ENCODE measurements at places on chromosomes 1 and 21. TPM values are rescaled to one million over a fixed set of nuclear protein-coding genes. Genes with fewer than 3 reads are reported as not detected.

Gene C4BPB
- total RNA-seq = 0.24 TPM

Gene HSPA6
- total RNA-seq = 1.9 TPM

Gene CRNN
- total RNA-seq = not detected

Gene NIBAN1
- total RNA-seq = 351 TPM

Gene SPSB1
- total RNA-seq = 12.9 TPM

Gene SPRR4
- total RNA-seq = not detected

Gene RBM34
- 48.8 TPM for total RNA-seq

Gene EYA3
- 15.9 TPM for total RNA-seq

Gene HUNK
- total RNA-seq = 0.73 TPM

Gene PBX1
- total RNA-seq = 52.2 TPM

Gene SH3D21
- total RNA-seq = 3.3 TPM

Gene CGN
- total RNA-seq = 0.19 TPM

Gene GPR37L1
- total RNA-seq = not detected

Gene PRRX1
- total RNA-seq = 124 TPM

GRCh38 chr1:239826211-239826610, 265.5 kb upstream of the FMN2 start:
- no peak for DNase-seq

GRCh38 chr1:234871710-234872271, 256.8 kb downstream of the TOMM20 start:
- no peak for DNase-seq

DNA sequence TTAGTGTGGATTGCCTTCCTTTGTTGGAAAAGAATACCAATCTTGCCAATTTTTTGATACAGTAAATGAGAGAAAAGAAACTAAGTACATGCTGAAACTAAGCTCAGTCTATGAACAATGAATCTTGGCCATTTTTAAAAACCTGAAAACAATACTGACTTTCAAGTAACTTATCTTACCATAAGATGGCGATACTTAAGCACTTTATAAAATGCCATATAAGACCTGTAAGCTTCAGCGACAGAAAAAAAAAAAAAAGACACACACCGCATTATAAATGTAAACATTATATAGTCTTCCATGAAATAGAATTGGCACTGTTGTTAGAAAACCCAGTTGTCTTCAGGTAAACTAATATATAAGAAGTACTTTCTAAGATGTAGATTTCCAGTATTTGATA, 3.0 kb downstream of the OLFM3 start:
- no peak for DNase-seq

DNA sequence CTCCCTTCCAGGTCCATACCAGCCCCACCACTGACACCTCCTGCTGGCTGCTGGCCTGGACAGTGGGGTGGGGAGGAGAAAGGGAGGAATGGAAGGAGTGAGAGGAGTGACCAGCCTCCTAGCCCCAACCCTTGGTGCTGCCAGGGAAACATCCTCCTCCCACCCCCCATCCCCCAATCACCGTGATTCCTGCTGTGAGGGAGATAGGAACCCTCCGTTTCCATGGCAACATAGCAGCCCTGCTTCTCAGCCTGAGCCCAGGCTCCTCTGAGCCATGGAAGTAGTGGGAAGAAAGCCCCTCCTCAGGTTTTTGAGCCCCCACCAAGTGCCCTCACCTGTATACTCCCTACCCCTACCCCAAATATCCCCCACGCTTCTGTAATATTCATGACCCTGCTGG, 44.4 kb upstream of the SCMH1 start:
- no peak for DNase-seq

- DNase-seq = no peak
Observed at GRCh38 chr1:38917337-38917736, 24.3 kb downstream of the RHBDL2 start.

DNA sequence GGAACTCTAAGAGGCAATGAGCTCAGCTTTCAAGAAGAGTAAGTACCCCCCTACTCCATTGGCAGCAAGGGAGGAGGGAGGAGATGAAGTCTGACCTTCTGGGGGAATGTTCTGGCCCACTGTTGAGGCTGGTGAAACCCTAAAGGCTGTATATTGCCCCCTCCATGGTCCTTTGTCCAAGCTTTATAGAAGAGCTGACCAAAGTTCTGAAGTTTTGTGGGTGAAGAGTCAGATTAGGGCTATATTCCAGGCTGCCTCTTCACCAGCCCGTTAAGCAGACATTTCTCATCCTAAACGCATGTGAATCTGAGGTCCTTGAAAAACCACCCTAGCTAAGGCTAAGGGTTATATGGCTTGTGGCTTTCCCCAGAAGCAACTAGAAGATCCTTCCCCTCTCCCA, 1.4 kb downstream of the C1orf94 start:
- DNase-seq = no peak

DNA sequence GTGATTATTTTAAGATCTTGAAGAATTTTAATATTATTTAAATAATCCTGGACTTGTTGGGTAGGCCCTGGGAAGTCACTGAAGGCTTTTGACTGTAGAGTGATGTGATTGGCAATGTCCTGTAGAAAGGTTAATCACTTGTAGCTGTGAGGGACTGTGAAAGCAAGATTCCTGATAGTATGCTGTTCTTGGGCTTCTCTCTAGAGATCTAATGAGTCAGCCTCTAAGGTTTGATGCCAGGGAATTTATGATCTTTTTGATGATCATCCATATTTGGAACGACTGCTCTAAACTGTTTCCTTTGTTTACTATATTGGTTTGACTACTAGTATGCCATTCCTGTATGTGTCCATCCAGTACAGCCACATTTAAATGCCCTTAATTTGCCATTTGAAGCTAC, 56.5 kb downstream of the CAMSAP2 start:
- no peak for DNase-seq

DNA sequence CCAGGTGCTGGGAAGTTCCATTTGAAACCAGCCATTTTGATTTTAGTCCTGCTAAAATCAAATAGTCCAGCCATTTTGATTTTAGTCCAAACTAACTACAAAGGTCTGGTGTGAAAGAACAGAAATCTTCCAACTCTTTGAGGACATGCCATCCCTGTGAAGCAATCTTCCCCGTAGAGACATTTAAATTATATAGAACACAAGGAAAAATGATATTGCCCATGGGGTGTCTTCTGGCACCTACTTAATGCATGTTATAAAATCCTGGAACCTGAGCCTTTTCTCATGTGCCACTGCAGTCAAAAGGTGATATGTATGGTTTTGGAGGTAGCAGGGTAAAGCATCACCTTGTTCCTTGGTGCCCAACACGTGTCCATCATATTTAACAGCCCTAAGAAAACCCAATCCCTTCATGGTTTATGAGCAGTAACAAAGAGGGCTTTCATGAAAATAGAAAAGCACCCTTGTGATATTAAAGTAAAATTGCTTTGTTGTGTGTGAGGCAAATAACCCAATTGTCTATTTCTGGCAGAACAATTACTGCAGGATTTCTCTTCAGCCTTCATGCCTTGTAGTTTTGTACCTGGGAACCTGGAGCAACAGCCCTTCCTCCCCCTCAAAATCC, 26.3 kb downstream of the ANGPTL7 start:
- no peak for DNase-seq

DNA sequence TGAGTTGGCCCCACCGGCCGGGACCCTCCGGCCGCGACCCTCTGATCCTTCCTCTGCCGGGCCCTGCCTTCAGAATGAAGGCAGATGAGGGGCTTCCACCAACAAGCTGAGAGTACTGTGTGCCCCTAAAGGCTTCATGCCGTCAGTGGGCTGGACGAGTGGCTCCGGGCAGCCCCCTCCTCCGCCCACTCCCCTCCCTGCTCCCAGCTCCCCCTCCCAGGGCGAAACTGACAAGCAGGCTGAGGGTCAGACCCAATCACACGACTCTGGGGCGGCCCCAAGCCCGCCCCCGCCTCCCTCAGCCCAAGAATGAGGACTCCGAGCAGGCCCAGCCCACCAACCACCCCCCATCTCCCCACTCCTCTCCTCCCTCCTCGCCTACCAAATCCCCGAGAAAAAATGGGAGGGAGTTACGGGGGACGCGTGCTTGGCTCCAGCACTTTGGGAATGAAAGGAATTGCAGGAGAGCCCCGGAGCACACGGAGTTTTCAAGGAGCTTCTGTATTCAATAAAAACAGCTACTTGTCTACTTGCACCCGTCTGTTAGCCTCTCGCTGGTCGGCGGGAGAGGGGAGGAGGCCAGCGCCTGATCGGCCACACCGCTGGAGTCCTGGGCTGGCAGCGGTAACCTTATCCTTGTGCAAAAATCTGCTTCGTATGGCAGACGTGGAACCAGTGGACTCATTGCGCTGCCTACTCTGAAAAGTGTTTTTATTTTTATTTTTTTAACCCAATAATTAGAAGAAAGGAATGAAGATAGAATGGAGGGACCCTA, at the start of gene COL11A1:
Gene COL11A1 (minus strand): TSS at position 147 of the 775 bp plus-strand sequence. CDS start 344 bp downstream, outside the sequence.
- DNase-seq = no peak

DNA sequence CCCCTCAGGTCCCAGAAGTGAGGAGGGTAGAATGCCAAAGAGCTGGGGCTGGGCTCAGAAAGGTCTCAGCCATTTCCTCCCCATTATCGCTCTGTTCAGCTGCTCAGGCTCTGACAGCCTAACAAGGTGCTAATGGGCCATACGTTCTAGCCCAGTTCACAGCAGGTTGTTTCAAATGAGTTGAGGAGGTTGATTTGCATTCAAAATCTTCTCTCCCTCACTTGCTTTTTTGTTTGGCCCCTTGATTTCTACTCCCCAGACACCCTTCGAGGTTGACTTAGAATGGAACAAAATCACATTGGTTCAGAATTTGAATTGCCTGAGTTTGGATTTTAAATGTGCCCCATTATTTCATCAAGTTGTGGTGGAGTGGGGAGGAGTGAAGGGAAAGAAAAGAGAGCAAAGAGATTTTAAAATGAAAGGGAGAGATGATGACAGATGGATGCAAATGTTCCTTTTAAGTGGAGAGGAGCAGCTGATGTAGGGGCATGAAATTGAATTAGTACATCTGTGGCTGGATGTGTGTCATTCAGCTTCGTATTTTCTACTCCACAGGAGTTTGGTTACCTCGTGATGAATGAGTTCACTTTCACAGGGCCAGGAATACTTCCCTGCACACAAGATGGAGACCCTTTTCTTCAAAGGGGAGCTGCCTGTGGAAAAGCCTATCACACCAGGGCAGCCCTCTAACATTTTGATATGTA, 425.8 kb upstream of the CAMK1G start:
- no peak for DNase-seq

GRCh38 chr1:174775621-174776020, 224.1 kb upstream of the CACYBP start:
- no peak for DNase-seq

- no peak for DNase-seq
Observed at GRCh38 chr1:69109277-69109676, 458.4 kb upstream of the LRRC7 start.

- DNase-seq = no peak
Observed at GRCh38 chr1:189432753-189433152, 1044.9 kb downstream of the BRINP3 start.

GRCh38 chr1:163747855-163748254, 426.1 kb downstream of the NUF2 start:
- no peak for DNase-seq

- no peak for DNase-seq
Observed at GRCh38 chr1:232965912-232966217, 15.5 kb downstream of the NTPCR start.

- no peak for DNase-seq
Observed at GRCh38 chr1:6105763-6106162, 60.1 kb downstream of the KCNAB2 start.

DNA sequence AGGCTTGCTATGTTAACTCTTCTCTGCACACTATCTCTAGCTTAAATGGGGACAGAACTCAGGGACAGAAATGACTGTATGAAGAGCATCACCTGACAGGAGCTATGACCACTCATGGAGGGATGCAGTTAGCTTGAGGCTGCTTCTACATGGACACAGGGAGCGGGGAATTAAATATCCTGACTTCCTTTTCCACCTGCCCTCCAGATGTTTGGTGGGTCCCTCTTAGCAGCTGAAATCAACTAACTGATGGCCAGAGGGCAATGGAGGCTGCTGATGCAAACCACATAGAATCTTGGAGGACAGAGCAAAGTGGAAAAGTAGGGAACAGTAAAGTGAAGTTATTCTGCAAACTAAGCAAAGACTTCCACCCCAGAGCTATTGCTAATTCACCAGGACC, 214.1 kb downstream of the USH2A start:
- DNase-seq = no peak

DNA sequence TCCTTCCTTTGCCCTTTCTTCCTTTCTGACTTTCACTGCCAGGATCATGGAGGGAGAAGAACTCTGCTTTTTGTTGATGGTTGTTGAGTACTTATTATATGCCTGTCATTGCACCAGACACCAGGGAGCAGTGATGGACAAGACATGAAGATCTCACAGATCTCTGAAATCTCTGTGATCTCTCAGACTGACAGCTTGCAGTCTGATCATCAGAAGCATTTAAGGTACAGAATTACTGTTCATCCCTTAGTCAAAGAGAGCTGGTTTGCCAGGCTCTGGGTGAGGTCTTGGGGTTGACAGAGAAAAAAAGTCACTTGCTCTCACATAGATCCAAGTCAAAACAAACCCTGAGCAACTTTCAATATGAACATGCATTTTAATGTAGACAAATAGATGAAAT, 299.5 kb upstream of the FMN2 start:
- no peak for DNase-seq

- no peak for DNase-seq
Observed at GRCh38 chr1:203765029-203765837, at the start of gene LAX1. Gene LAX1 (plus strand): TSS chr1:203765183. CDS start chr1:203765566, 383 bp downstream.

GRCh38 chr21:43689556-43690337, 29.2 kb upstream of the PDXK start:
- DNase-seq = no peak

DNA sequence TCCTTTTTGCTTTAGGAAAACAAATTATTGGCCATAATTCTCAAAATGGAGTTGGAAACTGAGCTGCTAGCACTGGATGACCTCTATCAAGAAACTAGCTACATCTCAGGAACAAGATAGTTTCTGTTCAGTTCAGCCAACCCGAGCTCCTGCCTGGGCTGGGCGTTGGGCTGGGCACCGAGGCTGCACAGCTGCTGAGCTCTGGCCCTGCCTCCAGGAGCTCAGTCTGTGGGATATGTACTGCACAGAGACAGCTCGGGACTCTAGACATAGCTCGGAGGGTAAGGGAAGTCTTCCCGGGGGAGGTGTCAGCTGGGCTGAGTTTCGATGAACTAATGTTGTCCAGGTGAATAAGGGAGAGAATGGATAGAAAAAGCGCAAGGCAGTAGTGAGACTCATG, 24.5 kb upstream of the SLC1A7 start:
- no peak for DNase-seq

DNA sequence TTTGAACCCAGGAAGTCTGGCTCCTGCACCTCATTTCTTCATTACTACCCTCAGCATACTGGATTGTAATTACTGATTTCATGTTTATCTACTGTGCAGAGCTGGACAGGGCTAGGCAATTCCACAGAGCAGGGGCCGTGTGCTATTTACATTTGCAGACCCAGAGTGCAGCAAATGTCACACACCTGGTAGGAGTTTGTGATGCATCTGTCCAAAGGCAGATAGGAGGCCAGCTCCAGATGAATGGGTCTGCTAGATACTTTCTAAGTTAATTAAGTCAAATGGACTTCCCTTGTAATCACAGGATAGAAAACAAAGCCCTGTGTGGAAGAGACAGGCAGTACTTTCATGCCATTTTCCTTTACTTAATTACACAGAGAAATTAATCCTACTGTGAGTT, 46.2 kb downstream of the PGBD5 start:
- no peak for DNase-seq

GRCh38 chr1:224623310-224623714, 7.2 kb downstream of the CNIH3 start:
- DNase-seq = peak; percentile 71

- DNase-seq = no peak
Observed at GRCh38 chr1:21232044-21232443, 55.3 kb upstream of the EIF4G3 start.

All from cardiac septum (tissue), 1 donor.